ENCODE measurements at places on chromosomes 5 and 9. TPM values are rescaled to one million over a fixed set of nuclear protein-coding genes. Genes with fewer than 3 reads are reported as not detected.

DNA sequence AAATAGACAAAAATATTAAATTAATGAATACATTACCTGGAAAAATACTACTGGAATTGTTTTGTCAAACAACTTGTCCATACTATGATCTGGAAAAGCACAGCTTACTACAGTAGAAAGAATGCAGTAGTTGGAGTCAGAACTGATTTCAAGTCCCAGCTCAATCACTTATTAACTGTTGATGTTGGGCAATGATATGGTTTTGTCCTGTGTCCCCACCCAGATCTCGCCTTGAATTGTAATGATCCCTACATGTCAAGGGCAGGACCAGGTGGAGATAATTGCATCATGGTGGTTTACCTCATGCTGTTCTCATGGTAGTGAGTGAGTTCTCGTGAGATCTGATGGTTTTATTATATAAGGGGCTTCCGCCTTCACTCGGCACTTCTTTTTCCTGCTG, 247.5 kb downstream of the CD180 start:
- no peak overlapping the region for H3K4me3 ChIP-seq
- H3K27ac ChIP-seq = no peak overlapping the region
- H3K36me3 ChIP-seq = no peaks in the 10 kb centered on the region
- no peak for DNase-seq
- H3K4me1 ChIP-seq = no peaks in the 10 kb centered on the region

DNA sequence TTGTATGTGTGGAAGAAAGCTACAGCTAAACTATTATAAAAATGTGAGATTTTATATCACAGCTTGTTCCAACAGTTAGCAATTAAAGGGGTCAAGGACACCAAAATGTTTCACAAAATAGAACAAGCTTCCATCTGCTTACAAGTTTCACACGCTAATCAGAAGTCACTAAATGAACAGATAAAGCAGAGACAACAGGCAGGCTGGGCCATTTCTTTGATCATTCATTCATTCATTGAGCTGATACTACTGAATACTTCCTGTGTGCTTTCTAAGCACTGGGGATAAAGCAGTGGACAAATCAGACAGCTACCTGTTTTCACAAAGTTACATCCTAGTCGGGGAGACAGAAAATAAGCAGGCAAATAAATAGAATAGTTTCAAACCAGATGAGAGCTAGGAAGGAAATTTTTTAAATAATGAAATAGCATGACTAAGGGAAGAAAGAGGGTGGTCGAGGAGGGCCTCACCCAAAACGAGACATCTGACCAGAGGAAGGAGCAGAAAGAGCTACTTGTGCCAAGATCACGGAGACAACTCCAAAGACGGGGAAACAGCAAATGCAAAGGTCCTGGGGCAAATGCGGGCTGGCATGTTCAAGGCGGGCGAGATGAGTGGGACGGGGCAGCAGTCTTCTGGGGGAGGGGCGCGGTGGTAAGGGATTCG, 1.2 kb downstream of the MAPK9 start:
- H3K4me3 ChIP-seq = peak overlapping the region; percentile 96
- no peaks in the 10 kb centered on the region for H3K36me3 ChIP-seq
- H3K27ac ChIP-seq = no peak overlapping the region

- no peaks in the 10 kb centered on the region for H3K36me3 ChIP-seq
- H3K4me1 ChIP-seq = peaks cover 10% of the 10 kb centered on the region
- no peak overlapping the region for H3K4me3 ChIP-seq
- DNase-seq = peak; percentile 65
- H3K27ac ChIP-seq = no peak overlapping the region
These were observed 13.8 kb downstream of the ANKRD33B start for GRCh38 chr5:10577371-10578292.

DNA sequence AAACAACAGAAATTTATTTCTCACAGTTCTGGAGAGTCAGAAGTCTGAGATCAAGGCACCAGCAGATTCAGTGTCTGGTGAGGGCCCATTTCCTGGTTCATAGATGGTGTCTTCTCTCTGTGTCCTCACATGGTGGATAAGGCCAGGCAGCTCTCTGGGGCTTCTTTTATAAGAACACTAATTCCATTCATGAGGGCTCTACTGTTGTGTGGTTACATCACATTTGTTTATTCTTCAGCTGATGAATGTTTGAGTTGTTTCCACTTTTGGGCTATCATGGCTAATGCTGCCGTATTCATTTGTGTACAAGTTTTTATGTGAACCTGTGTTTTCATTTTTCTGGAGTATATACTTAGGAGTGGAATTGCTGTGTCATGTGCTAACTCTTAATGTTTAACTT, 35.2 kb downstream of the DDX4 start:
- no peak for DNase-seq
- no peaks in the 10 kb centered on the region for H3K27me3 ChIP-seq
- no peak overlapping the region for H3K4me3 ChIP-seq
- H3K27ac ChIP-seq = no peak overlapping the region

GRCh38 chr9:69472101-69472620, 147.1 kb downstream of the ENTREP1 start:
- H3K4me1 ChIP-seq = no peaks in the 10 kb centered on the region
- H3K27me3 ChIP-seq = no peaks in the 10 kb centered on the region
- no peak overlapping the region for H3K27ac ChIP-seq

- H3K36me3 ChIP-seq = no peaks in the 10 kb centered on the region
- no peak overlapping the region for H3K4me3 ChIP-seq
- H3K27ac ChIP-seq = no peak overlapping the region
These were observed 259.8 kb downstream of the NSG2 start for GRCh38 chr5:174305241-174305681.

- no peak overlapping the region for H3K4me3 ChIP-seq
- no peak overlapping the region for H3K27ac ChIP-seq
- no peak for DNase-seq
- H3K36me3 ChIP-seq = no peaks in the 10 kb centered on the region
These were observed 854.1 kb downstream of the MAT2B start for GRCh38 chr5:164359260-164360255.

PKD2L2 gene
- total RNA-seq = not detected

PAPPA gene
- 31.5 TPM for total RNA-seq

IGFBPL1 gene
- 0.76 TPM for total RNA-seq

ANKRD33B gene
- total RNA-seq = 1.5 TPM

All from GM23248 (cell line).